ENCODE measurements at places on chromosomes 5 and 9. TPM values are rescaled to one million over a fixed set of nuclear protein-coding genes. Genes with fewer than 3 reads are reported as not detected.

GRCh38 chr9:134412298-134412711 is 86.0 kb downstream of the RXRA start:
- ATAC-seq: no peak

- ATAC-seq: no peak
These were observed 684.3 kb downstream of the NR2F1-AS1 start for GRCh38 chr5:92896722-92897121.

GRCh38 chr5:123035918-123036390 is 571 bp downstream of the PPIC start:
- ATAC-seq: peak; percentile 63

DNA sequence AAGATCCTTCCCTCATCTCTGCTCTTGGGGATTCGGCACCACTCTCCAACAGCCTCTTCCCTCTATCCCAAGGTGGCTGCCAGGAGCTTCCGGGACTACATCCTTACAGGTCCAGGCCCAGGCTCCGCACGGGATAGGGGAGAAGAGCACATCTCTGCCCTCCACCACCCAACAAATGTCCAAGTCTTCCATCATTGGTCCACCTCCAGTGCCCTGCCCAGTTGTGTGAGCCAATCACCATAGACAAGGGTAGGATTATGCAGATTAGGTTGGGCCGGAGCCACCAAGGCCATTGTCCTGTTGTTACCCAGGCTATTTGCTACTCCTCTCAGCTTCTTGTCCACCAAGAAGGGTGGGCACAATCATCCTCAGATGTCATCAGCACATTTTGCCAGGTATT is 9.1 kb downstream of the UNC5A start:
- no peak for ATAC-seq

The MAMDC2 gene
- total RNA-seq: 0.18 TPM

DNA sequence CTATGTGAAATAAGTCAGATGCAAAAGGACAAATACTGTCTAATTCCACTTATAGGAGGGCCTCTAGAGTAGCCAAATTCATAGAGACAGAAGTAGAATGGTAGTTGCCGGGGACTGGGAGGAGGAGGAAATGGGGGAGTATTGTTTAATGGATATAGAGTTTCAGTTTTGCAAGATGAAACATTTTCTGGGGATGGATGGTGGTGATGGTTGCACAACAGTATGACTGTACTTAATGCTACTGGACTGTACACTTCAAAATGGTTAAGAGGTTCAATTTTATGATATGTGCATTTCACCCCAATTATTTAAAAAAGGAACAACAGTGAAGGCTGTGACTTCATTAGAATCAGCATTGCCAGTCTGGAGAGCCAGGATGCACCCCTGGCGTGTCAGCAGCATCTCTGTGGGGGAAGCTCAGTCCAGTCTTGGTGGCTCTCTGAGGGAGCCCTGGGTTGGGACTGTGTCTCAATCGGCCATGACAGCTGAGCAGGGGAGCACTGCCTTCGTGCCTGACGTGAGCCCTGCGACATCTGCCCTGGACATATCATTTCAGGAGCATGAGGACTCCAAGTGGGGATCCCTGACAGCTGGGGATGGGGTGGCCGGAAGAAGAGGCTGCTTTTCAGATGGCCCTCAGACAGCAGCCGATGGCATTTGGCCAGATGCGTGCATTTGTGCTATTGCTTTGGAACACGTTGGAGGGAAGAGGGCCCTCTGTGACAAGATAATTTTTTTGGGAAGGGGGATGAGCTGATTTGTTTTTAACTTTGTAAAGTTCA is 130.8 kb upstream of the STC2 start:
- no peak for ATAC-seq

DNA sequence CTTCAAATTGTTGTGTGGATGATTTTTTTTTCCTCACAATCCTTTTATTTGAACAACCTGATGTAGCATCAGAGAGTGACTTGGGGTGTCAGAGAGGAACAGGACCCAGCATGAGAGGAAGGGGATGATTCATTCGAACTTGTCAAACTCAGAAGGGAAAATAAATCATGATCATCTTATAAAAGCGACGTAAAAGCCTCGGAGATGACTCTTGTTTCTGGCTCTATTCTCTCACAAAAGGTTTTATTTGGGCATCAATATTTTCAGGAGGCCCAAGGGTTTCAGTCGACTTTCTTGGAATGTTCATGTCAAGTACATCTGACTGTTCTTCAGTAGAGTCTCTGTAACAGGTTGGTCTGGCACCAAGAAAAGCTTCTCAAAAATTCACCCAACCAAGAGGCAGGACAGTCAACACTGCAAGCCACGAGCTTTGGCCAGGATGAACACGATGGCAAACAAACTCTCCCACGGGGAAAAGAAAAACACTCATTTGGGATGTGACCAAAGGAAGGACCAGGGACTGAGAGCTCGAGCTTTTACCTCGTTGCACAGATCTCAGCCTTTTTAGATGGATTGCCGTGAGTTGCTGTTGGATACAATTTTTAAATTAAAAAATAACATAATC is 55.1 kb downstream of the ANKH start:
- ATAC-seq: no peak

The OLFM1 gene
- 108 TPM for total RNA-seq

DNA sequence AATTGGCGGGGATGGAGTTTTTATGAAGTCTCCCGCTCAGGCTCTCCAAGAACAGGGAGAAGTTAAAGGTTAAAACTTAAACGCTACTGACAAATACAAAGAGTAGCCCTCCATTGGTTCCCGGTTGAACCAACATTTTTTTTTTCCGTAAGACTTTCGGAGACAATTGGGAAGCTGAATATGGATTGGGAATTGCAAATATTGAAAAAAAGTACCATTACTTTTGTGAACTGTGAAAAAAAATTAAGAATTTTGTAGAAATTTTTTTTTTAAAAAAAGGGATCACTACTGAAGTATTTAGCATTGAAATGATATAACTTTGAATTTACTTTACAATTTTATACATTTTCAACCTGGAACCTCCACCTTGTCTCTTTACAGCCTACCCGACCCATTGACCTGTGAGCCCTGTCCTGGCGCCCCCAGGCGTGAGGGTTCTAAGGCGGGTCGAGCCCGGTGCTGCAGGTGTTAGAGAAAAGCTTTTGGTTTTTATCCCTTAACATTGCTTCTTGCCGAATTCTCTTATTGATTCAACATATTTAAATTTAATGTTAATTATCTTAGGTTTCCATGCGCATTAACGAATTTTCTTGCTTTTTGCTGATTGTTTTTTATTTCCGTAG is 448 bp upstream of the ZNF782 start:
- ATAC-seq: no peak

The IFNA21 gene
- 0.38 TPM for total RNA-seq

DNA sequence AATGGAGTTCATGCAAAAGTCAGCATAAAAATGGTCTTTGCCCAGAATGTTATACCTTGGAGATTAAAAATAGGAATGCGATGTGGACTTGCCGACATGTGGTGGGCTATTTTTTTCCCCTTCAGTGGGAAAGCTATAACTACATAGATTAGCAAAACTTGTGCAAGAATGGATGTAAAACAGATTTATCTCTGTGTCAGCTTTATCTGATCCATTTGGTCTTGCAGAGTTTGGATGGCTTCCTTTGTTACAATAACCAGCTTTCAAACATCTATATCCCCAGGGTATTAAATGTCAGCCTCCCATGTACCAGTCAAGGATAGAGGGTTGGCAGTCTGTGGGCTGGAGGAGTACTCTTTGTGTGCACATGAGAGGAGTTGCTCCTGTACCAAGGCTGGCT is 284.9 kb downstream of the TMEM38B start:
- ATAC-seq: no peak

- no peak for ATAC-seq
These were observed 15.2 kb downstream of the VAV2 start for GRCh38 chr9:133976887-133977286.

DNA sequence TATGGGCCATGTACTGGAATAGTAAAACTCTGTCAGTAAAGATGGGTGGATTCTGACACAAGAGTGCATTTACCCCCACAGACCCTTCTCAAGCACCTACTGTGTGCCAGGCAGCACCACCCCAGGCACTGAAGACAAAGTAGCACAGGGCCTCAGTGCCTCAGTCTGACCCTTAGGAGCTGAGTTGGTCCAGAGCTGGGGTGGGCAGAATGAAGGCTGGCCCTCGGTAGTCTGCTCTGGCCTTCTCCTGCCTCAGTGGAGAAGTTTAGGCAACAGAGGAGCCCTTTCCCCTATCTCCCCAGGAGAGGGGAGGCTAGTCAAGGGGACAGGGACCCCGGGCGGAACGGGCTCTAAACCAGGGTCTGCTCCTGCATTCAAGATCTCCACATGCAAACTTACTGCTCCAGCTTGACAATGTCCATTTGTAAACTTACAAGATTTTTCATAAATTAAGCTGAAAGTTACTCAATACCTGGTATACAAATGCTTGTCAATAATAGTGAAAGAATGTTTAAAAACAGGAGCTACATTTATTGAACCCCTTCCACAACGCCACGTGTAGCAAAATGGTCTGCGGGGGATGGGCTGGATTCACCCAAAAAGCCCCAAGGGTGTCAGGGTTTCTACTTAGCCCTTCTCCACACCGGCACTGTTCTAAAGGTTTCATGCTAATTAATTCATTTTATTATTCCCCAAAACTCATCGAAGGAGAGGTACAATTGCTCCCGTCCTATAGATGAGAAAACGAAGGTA is 1.5 kb downstream of the VDAC1 start:
- no peak for ATAC-seq

- ATAC-seq: no peak
These were observed 1290.0 kb downstream of the EFNA5 start for GRCh38 chr5:106380736-106381135.

DNA sequence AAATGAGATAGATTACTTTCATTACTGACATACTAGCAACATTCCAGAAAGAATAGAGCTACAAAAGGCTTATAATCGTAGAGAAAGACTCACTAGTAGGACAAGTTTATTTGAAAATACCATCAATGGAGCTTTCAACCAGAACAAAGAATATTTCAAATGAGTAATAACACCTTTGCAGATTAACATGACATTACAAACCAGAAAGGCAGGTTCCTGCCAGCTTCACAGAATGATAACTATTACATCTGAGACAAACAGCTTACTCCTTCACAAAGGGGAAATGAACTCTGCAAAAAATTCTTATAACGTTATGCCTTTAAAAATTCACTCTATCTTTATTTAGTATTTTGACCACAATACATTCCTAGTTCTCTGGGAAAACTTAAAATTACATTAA is 103.1 kb downstream of the EPB41L4A start:
- ATAC-seq: no peak

- ATAC-seq: peak; percentile 89
These were observed 73.8 kb downstream of the DAB2IP start for GRCh38 chr9:121725008-121725775.

The OTP gene
- 0.36 TPM for total RNA-seq

- ATAC-seq: no peak
These were observed 893 bp upstream of the SH2D3C start for GRCh38 chr9:127779136-127779981.

The BNC2 gene
- total RNA-seq: 38.9 TPM

The DMRTA1 gene
- 0.20 TPM for total RNA-seq

DNA sequence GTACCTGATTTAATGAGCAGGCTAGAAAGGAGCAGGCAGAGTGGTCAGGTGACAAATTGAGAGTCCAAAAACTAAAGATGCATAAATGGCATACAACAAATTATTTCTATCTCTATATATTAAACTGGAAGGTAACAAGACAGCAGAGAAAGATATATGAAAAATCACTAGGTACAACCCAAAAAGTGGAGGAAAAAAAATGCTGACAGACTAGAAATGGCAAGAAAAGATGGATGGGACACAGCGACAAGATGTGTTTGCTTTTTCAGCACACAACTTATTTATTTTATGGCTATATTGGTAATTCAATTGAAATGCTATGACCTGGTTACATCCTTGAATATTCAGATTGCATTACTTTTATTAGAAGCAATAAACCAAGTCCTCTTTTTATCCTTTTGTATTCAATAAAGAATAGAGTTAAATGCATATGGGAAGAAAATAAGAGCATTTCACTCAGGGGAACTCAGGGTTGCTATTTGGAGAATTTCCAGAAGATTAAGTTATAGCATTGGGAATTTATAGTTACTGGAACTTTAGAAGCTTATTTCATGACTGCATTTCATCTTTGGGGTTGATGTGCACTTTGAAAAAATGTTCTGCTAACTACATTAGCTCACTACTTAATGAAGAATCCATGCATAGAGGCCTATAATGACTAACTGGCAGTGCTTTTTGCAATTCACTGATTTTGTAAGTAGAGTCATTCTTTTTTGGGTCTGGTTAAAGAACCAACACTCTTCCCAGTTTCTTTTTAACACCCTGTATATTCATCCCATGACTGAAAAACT is 566.6 kb upstream of the TUSC1 start:
- ATAC-seq: no peak

DNA sequence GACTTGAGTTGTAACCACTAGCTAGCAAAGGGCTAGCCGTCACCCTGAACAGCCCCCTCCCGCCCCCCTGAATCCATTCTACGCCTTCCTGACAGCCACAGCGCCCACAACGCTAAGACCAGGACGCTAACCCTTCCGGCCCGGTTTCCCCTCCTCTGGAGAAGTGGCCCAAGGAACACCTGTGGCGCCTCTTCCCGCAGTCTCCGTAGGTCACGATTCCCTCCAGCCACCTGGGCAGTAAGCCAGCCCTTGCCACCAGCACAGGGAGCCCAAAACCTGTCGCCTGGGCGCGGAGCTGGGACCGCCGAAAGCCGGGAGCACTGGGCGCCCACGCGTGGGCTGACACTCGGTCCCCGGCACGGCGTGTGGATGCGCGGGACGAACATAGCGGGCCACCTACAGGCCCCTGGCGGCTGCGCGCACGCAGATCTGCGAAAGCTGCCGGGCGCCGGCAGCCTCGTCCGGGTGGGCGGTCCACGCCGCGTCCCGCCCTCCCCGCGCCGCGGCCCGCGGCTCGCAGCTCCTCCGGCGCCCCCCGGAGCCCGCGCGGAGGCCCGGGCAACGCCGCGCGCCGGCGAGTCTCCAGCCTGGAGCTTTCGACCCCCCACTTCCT is 596 bp downstream of the IRF1 start:
- ATAC-seq: peak; percentile 47

The SPATA24 gene
- total RNA-seq: 10.8 TPM

The PCDH1 gene
- total RNA-seq: 29.4 TPM

The ACOT12 gene
- 0.36 TPM for total RNA-seq

- no peak for ATAC-seq
These were observed 20.5 kb upstream of the SHB start for GRCh38 chr9:38089387-38090165.

The LCN15 gene
- 0.06 TPM for total RNA-seq

DNA sequence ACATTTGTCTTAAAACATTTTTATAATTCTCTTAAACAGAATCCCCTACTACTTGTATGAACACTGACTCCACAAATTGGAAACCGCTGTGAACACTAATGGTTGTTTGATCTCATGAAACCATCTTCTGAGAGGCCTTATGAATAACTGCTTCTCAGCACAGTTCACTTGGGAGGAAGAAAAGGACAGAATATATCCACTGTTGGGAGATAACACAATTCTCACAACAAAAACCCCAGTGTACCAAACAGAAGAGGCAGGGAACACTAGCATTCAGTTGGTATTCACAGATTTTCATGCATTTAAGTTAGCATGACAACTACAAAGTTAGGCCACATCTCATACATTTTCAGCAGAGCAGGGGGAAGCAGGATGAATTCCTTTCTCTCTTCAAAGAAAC is 89.0 kb upstream of the SELENOP start:
- no peak for ATAC-seq

- ATAC-seq: peak; percentile 39
These were observed 334.7 kb downstream of the NR2F1-AS1 start for GRCh38 chr5:93246090-93246855.

- no peak for ATAC-seq
These were observed 79.3 kb downstream of the ERP44 start for GRCh38 chr9:100019541-100019940.

GRCh38 chr5:607541-608428 is 4.4 kb upstream of the CEP72 start:
- ATAC-seq: no peak

Measured in motor neuron (in vitro differentiated cells).